ENCODE measurements at places on chromosomes 11 and 22.
A peak's percentile ranks its signal among the peaks of the same experiment; 100 is the strongest.

- peak; percentile 26 for DNase-seq
Measured at GRCh38 chr11:74019860-74020259, 11.0 kb upstream of the UCP3 start.

DNA sequence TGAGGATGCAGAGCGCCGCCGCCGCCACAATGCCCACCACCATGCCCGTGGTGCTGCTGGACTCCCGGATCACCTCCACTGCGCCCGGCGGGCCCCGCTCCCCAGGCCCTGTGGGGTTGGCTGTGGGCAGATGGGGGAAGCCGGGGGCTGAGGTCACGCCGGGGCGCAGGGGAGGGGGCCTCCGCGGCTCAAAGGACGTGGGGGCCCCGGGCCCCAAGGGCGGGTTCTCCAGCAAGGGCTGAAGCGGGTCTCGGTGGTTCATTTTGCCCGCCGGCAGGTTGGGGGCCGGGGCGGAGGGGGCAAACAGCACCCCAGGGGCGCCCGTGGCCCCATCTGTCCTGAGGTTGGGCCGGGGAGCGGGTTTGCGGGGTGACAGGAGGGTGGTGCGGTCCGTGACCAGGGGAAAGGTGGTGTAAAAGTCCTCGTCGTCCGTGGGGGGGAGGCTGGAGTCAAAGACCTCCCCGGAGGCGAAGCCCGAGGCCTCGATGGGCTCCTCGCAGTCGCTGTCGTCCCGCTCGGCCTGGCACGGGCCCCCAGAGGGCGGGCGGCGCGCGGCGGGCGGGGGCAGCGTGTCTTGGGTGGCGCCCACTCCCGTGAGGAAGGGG, 16.5 kb downstream of the SLC22A12 start:
- no peak for DNase-seq

GRCh38 chr11:81913793-81914192, 819.9 kb downstream of the FAM181B start:
- DNase-seq = no peak

- no peak for DNase-seq
Measured at GRCh38 chr11:17760102-17761029, 25.8 kb downstream of the KCNC1 start.

- peak; percentile 87 for DNase-seq
Measured at GRCh38 chr11:65429724-65430405, 7.3 kb downstream of the NEAT1 start.

All from coronary artery (tissue), 2 donors.